ENCODE measurements at places on chromosomes 5 and 9. TPM values are rescaled to one million over a fixed set of nuclear protein-coding genes. Genes with fewer than 3 reads are reported as not detected.

PCDHGA4 gene
- 0.11 TPM for total RNA-seq

GABBR2 gene
- total RNA-seq: not detected

GRCh38 chr5:2574155-2574554 lies 177.3 kb downstream of the IRX2 start:
- no peak for DNase-seq

GRCh38 chr5:6177926-6178325 lies 200.4 kb downstream of the MED10 start:
- DNase-seq: no peak

GRCh38 chr5:24491490-24491889 lies 153.3 kb downstream of the CDH10 start:
- no peak for DNase-seq

GRCh38 chr9:121912812-121913627 lies 180.1 kb downstream of the TTLL11 start:
- DNase-seq: no peak

SPATA31C1 gene
- total RNA-seq: not detected

KCNV2 gene
- not detected for total RNA-seq

DNA sequence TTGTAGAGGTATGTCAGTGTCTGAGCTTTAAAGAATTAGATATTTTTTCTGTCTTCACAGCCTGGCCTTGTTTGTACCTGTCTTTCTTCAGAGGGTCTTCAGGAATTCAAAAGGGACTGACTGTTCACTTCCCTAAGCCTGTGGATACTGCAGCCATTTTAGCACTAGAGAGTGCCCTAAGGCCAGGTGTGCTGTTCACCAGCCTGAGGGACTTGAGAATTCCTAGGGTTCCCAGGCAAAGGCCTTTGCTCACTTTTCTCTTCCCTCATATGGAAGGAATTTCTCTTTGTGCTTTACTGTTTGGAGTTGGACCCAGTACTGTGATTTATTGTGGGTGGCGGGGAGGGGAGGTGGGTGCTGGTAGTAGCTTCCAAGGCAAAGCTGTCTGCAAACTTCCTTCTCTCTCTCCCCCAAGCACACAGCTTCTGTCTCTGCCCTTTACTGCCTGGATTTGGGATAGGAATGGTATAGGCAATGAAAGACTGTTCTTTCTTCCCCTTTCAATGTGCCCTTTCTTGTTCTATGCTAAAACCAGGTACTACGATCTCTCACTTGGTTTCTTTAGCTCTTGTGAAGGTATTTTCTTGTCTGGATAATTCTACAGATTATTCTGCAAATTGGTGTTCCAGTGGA lies 9.7 kb upstream of the LRRC70 start:
- no peak for DNase-seq

APBA1 gene
- total RNA-seq: 0.16 TPM

SPATA31D4 gene
- not detected for total RNA-seq

All from activated CD4-positive, alpha-beta T cell treated with anti-CD3 and anti-CD28 coated beads for 36 hours (primary cell).